ENCODE measurements at places on chromosomes 6 and 20.

GRCh38 chr6:157989541-157990289 lies 8.1 kb downstream of the SYNJ2 start:
- no peak for DNase-seq

- no peak for DNase-seq
These were observed 583.8 kb upstream of the GJE1 start for GRCh38 chr6:141548966-141549365.

DNA sequence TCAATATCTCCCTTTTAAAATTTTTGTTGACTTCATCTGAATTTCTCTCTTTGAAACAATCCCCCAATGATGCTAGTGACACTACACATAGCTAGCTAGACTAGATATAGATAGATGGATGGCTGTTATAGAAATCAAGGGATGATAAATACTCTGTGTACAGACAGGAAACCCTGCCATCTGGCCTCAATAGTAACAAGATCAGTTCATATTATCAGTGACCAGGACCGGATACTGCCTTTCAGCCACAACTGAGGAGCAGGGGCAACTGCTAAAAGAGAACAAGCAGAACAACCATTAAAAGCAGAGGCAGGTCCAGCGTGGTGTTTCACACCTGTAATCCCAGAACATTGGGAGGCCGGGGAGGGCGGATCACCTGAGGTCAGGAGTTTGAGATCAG lies 118.3 kb upstream of the FAM184A start:
- DNase-seq, result no peak

GRCh38 chr6:90219209-90219985 lies 77.2 kb downstream of the BACH2 start:
- no peak for DNase-seq

DNA sequence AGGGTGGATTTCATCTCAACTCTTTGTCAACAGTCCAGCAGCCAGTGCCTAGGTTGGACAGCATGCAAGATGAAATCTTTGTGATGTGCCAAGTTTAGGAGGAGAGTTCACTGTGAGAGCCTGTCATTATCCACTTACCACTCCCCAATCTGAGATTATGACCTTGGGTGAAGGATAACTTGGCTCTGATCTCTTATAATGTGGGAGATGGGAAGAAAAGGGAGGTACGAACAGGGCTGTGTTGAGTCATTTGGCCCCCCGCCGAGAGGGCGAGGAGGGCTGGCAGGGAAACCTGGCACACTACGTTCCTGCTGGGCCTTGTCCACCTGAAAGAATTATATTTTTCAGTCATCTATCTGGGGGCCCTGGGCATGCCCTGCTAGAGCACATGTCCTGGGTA lies 35.8 kb downstream of the LAMA4 start:
- no peak for DNase-seq

- no peak for DNase-seq
These were observed 65.1 kb upstream of the CDH4 start for GRCh38 chr20:61186771-61187472.

DNA sequence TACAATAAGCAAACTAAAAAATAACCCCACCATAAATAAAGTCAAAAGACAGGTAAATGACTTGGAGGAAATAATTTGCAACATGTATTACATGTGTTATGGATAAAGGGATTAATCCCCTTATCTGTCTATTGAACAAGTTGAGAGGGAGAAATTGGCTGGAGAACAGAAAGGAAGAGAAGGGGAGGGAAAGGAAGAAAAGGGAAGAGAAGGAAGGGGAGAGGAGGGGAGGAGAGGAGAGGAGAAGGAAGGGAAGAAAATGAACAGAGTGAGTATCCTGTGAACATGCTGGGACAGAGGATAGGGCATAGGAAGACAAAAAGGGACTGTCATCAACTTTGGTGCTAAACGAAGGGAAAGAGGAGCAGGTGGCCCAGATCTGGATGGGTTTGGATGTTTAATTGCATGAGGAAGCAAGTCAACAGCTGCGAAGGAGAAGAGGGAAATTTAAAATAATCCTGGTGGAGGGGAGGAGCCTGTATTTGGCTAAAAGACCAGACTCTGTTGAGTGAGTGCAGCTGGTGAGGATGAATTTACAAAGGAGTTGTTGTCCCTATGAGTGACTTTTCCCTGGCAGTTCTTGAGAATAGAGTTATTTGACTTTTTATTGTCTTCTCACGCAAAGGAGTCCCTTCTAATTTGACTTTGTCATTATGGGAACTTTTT lies 14.2 kb upstream of the SHLD1 start:
- DNase-seq, result no peak

All from inflammatory macrophage treated with lipopolysaccharide for 1 hour (primary cell).